ENCODE measurements at places on chromosomes 11 and 22.

GRCh38 chr11:5197536-5197935, 2.9 kb downstream of the OR51V1 start:
- DNase-seq = no peak

GRCh38 chr11:73294604-73295003, 13.5 kb upstream of the ARHGEF17 start:
- DNase-seq = no peak

- no peak for DNase-seq
Measured at GRCh38 chr11:16876837-16877236, 137.4 kb downstream of the PLEKHA7 start.

- DNase-seq = no peak
Measured at GRCh38 chr11:128904656-128905344, 13.6 kb downstream of the KCNJ5 start.

GRCh38 chr11:3703383-3703782, 32.2 kb upstream of the CHRNA10 start:
- no peak for DNase-seq

GRCh38 chr11:129973809-129974208, 28.8 kb downstream of the PRDM10 start:
- no peak for DNase-seq

GRCh38 chr22:43152357-43153071, 1.2 kb downstream of the TSPO start:
- DNase-seq = peak; percentile 21

- no peak for DNase-seq
Measured at GRCh38 chr11:69145050-69145380, 10.7 kb upstream of the SMIM38 start.

GRCh38 chr11:108121274-108122155, at the start of gene ACAT1:
TSS of gene ACAT1 (plus strand) at chr11:108121567. CDS start at chr11:108121607, 40 bp downstream.
- peak; percentile 99 for DNase-seq

DNA sequence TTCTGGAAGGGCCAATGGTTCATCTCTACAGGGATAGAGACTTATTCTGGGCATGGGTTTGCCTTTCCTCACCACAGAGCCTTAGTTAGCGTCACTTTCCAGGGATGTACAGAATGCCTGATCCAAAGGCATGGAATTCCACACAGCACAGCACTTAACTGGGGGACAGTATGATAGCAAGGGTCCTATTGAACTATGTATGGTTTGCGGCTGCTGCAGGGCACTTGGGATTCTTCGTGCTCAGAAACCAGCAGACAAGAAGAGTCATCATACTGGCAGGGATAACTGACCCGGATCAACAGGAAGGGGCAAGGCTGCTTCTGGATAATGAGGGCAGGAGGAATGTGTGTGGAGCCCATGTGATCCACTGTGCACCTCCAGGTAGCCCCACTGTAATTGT, 105.7 kb downstream of the SWAP70 start:
- DNase-seq = no peak

DNA sequence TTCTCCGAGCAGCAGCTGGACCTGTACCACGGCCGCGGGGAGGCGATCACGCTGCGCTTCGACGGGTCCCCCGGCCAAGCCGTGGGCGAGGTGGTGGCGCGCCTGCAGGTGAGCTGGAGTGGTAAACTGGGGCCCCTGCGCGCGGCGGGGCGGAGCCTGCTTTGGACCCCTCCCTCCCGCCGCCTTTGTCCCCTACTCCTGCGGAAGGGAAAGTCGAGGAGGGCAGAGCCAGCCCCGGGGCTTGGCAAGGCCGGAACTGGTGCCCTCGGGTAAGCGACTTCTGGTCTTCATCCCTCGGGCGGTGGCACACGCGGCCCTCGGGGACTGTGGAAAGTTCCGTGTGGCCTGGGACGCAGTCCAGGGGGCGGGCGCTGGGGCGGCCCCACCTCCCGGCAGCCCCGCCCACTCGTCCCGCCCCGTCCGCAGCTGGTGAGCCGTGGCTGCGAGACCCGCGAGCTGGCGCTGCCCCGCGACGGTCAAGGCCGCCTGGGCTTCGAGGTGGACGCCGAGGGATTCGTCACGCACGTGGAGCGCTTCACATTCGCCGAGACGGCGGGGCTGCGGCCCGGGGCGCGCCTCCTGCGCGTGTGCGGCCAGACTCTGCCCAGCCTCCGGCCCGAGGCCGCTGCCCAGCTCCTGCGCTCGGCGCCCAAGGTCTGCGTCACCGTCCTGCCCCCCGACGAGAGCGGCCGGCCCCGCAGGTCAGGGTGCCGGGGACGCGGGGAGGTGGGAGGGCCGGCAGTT, 9.2 kb downstream of the SIPA1 start:
- DNase-seq = peak; percentile 91

DNA sequence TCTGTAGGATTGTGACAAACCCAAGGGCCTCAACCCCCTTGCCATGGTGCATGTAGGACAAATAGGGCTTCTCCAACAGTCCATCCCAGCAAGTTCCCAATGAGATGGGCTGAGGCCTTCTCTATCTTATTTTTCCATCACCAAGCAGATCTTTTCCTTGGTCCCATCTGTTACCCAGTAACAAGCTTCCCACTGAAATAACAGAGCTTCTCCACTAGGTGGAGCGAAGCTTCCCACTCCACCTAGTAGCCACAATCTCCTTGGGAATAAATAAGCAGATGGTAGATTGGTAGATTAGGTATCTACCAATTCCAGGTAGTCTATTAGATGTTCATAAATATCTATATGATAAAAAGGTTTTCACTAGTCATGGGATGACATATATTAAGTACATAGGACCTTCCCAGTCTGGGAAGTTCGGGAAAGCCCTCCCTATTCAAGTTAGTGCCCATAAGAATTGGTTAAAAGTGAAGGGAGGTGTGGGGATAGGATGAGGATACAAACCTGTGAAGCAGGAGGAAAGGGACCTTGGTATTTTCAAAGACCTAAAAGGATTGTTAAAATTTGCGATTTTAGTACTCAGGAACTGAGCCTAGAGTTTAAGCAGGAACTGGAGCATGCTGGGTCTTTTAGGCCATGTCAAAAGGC, 5.9 kb upstream of the OR52L1 start:
- no peak for DNase-seq

DNA sequence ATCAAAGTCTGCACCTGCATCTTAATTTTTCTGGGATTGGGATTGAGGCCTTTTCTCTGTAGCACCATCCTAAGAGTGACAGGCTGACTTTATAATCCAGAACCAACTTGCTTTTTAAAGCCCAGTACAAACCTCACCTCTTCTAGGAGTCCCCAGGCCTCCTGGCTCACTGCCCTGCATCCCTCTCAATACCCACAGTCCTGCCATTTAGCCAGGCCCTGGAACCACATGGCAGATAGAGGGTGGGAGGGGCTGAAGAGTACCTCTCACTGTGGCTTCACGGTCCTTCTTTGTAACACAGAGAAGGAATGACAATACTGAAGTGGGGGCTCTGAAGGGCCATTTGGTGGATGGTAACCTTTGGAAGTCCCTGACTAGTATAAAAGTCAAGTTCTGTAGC, 63.5 kb upstream of the PHOX2A start:
- peak; percentile 33 for DNase-seq

GRCh38 chr11:90722552-90723190, 499.8 kb upstream of the CHORDC1 start:
- DNase-seq = no peak

- no peak for DNase-seq
Measured at GRCh38 chr11:16738947-16739815, 734 bp downstream of the C11orf58 start.

GRCh38 chr11:120894202-120894985, 129.5 kb upstream of the TBCEL start:
- DNase-seq = no peak

DNA sequence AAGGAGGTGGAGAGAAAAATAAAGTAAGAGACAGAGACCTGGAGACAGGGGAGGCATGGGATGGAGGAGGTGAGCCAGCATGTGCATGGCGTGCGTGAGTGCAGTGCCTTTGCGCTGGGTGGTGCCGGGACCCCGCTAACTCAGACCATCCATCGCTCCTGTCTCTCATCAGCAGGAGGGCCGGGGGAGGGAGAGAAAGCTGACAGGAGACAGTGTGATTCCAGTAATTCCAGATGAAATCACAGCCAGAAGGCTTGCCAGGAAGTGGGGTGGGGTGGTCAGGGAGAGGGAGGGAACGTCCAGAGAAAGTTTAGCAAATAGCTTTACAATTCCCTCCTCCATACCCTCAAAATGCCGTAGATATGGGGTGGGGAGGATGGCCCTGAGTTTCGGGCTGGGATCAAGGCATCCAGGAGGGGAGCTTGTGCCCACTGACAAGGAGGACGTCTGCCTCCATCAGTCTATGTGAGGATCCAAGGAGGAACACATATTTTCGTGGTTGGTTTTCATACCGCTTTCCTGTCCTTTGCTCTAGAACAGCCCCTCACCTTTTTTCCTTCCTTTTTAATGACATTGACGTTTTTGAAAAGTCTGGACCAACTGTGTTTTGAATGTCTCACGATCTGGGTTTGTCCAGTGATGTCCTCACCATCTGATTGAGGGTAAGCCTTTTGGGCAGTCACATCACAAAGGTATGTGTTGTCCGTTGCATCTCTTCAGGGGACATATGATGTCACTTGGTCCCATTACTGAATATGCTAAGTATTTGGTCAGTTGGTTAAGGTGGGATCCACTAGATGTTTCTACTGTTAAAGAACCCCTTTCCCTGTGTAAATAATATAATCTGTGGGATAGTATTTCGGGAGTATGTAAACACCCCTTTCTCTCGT, 567.3 kb downstream of the MIAT start:
- DNase-seq = no peak

DNA sequence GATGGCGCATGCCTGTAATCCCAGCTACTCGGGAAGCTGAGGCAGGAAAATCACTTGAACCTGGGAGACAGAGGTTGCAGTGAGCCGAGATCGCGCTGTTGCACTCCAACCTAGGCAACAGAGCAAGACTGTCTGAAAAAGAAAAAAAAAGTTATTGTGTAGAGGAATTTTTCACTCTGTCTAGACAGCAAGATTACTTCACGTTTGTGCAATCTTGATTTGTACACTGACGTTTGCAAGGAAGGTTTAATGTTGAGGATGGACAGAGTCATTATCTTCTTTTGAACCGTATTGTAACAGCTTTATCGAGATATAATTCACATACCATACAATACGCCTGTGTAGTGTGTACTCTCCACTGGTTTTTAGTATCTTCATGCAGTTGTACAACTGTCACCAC, 3.7 kb downstream of the CTTN start:
- no peak for DNase-seq

DNA sequence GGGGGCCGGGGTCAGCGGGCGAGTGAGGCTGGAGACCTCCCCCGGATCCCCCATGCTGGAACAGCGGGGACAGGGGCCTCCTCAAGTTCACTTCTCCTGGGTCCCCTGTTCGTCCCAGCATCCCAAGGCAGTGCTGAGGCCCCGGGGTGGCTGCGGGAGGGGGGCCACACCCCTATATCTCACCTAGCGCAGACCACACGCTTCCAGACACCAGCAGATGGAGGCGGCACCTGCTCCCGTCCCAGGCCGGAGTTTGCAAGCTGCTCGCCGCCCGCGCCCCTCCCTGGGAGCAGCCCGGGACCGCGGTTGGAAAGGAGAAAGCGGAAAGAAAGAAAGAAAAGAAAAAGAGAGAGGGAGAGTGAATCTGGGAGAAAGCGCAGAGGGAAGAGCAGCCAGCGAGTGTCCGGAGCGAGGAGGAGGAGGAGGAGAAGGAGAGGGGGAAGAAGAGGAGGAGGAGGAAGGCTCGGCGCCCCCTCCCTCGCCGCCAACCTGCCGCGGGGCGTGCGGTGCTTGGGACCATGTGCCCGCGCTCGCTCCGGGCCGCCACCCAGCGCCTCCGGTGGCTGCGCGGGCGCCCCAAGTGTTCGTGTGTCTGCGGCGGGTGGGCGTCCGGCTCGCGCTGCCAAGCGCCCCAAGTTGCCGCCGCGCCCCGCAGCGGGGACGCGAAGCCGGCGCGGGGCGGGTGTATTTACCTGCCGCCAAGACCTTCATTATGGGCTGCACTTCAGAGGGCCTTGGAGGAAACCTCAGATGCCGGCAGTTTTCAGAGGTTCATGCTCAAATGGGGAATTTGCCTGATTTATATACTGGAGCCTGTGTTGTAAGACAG, at the start of gene LIF:
Gene LIF (minus strand): TSS at position 775 of the 829 bp plus-strand sequence. CDS start 64 bp downstream, at position 711.
- peak; percentile 30 for DNase-seq

DNA sequence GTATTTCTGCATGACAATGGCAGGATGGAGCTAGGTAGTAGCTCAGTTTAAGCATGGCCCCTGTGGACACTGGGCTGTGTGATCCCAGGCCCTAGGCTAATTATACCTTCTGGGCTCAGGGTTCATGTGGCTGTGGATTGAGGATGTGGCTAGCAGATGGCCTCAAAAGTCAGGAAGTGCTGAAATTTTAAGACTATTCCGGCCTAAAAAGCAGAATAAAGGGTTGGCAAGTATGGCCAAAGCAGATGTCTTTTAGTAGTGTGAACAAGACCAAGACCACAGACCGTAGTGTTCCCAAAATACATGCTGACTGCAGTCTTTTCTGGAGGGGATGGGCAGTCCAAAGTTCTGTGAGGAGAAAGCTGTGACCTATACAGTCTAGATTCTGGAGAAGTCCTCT, 115.7 kb upstream of the RAG2 start:
- DNase-seq = no peak

- no peak for DNase-seq
Measured at GRCh38 chr11:134560566-134561330, 148.7 kb upstream of the B3GAT1 start.

DNA sequence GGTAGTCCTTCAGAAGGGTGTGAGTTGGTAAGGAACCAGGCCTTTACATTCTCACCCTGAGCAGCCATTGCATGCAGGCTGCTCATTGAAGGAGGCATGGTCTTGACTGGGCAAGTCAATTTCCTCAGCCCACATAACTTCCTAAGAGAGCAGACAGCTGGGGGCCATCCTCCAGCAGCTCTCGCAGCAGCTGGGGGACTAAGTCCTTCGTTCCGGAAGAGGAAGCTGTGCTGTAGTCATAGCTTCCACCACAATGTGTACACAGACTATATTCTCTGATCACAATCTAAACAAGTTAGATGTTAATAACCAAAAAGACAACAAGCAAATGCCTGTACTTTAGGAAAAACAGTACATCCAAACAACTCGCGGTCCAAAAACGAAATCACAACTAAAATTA, 30.1 kb upstream of the MPPED1 start:
- DNase-seq = no peak

- no peak for DNase-seq
Measured at GRCh38 chr22:38338772-38339379, 21.6 kb upstream of the CSNK1E start.

DNA sequence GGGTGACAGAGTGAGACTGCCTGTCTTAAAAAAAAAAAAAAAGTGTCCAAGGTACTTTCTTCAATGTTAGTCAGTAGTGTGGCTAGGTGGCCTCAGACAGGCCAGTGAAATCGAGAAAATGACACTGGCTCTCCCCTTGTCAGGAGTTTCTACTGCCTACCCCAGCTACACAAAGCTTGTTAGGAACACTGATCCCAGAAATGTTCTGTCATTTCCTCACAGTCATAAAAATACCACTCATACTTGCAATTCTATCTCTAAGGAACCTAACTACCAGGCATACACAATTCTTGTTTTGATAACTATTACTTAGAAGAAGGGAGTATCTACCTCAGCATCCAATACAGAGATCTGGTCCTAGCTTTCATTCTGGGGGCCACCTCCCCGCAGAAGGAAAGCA, 31.3 kb downstream of the ATP6V1E1 start:
- no peak for DNase-seq

Data from posterior cingulate gyrus (tissue), 11 donors.